ENCODE measurements at places on chromosomes 5 and 9. TPM values are rescaled to one million over a fixed set of nuclear protein-coding genes. Genes with fewer than 3 reads are reported as not detected.

HEMGN gene
- 3.4 TPM for total RNA-seq

DNA sequence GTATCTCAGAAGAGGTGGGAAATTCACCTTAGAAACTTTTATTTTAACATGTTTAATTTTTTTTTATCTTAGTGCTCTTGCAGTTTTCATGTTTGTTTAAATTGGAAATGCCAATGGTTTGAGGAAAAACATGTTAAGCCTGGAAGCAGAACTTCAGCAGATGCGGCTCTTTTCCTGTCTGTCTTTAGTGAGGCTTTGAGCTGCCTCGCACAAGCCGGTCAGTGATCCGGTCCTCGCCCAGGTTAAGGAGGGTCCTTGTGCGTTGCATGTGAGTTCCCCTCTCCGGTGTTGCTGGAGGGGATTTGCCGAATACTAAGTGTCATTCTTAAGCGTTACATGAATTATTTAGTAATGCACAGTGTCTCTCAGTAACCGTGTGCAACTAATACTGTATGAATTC is 9.4 kb upstream of the PLEKHG4B start:
- H3K36me3 ChIP-seq: no peaks in the 10 kb centered on the region
- DNase-seq: no peak
- H3K27me3 ChIP-seq: no peaks in the 10 kb centered on the region
- H3K27ac ChIP-seq: no peak overlapping the region

GRCh38 chr9:98892288-98892687 is 51.4 kb upstream of the COL15A1 start:
- DNase-seq: no peak
- no peak overlapping the region for H3K4me3 ChIP-seq
- H3K4me1 ChIP-seq: no peaks in the 10 kb centered on the region
- H3K36me3 ChIP-seq: no peaks in the 10 kb centered on the region

GRCh38 chr5:30450153-30450552 is 743.3 kb upstream of the CDH6 start:
- H3K27me3 ChIP-seq: no peaks in the 10 kb centered on the region
- no peaks in the 10 kb centered on the region for H3K4me1 ChIP-seq

IQGAP2 gene
- total RNA-seq: 74.0 TPM

DNA sequence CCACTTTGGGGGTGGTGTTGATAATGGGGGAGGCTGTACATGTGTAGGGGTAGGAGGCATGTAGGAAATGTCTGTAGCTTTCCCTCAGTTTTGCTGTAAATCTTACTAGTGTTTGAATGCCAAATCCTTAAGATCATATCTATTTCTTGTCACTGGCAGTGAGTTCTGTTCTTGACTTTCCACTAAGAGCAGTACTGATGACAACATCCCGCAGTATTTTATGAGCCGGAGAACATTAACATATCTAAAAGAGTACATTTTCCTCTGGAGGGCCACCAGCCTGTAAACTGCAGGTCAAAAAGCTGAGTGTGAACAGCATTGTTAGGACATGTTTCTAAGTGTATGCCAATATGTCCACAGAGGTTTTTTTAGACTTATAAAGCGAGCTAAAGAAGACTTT is 2.5 kb upstream of the HSPB3 start:
- no peaks in the 10 kb centered on the region for H3K36me3 ChIP-seq
- DNase-seq: no peak
- H3K27me3 ChIP-seq: peaks cover 7% of the 10 kb centered on the region

GRCh38 chr9:131841765-131842318 is 102.0 kb upstream of the RAPGEF1 start:
- no peak overlapping the region for H3K4me3 ChIP-seq
- peaks cover 53% of the 10 kb centered on the region for H3K27me3 ChIP-seq
- no peaks in the 10 kb centered on the region for H3K4me1 ChIP-seq
- H3K36me3 ChIP-seq: no peaks in the 10 kb centered on the region
- no peak overlapping the region for H3K27ac ChIP-seq
- DNase-seq: no peak

DNA sequence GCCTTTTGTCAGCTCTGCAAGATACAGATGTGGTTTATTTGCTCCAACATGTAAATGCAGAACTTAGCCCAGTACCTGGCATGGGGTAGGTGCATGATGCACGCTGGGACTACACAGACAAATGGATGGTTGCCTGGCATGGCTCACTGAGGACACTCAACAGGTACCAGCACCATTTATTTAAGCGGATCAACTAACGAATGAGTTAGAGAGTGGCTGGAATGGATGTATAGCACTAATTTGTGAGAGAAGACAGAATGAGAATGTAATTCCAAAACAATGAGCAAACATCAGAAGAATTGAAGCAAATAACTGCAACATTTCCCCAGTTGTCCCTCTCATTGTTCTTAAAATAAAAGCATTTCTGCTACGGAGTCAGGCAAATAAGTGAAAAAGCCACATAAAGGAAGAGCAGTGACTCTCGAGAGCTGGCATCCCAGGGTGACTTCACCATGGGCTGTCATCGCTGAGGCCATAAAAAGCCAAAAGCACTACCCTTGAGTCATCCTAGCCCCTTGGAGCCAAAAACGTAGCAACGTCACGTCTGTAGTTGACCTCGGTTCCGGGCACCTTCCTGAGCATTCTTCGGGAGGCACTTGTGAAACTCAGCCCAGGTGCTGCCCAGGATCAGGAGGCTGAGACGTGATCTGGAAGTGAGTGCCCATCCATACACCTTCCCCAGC is 290.3 kb downstream of the NSG2 start:
- no peak overlapping the region for H3K4me3 ChIP-seq
- H3K36me3 ChIP-seq: no peaks in the 10 kb centered on the region
- H3K27ac ChIP-seq: no peak overlapping the region
- DNase-seq: no peak
- no peaks in the 10 kb centered on the region for H3K4me1 ChIP-seq

- DNase-seq: no peak
- H3K4me3 ChIP-seq: no peak overlapping the region
- no peak overlapping the region for H3K27ac ChIP-seq
- no peaks in the 10 kb centered on the region for H3K36me3 ChIP-seq
- H3K27me3 ChIP-seq: no peaks in the 10 kb centered on the region
These were observed 557.7 kb upstream of the KLF4 start for GRCh38 chr9:108047264-108047663.

DNA sequence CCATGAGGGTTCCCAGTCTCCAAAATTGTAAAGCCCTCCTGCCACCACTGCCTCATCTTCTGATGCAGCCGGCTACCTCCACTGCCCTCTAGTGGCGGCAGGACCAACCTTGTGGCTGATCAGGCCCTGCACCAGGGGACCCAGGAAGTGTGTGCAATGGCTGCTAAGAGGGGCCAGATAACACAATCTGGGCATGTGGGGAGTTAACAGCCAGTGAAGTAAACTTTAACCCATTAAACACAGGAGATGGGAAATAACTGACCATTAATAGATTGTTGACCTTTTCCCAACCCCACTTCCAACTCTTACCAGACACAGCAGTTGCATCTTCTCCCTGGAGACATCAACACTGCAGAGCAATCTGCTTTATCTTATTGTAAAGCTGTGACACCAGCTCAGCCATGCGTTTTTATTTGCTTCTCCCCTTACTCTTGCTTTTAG is 63.3 kb downstream of the FREM1 start:
- DNase-seq: peak; percentile 13
- H3K27me3 ChIP-seq: peaks cover 16% of the 10 kb centered on the region
- H3K4me1 ChIP-seq: no peaks in the 10 kb centered on the region
- H3K36me3 ChIP-seq: no peaks in the 10 kb centered on the region
- H3K27ac ChIP-seq: no peak overlapping the region
- no peak overlapping the region for H3K4me3 ChIP-seq

GRCh38 chr5:149605998-149606724 is 24.9 kb downstream of the ARHGEF37 start:
- H3K4me1 ChIP-seq: peaks cover 8% of the 10 kb centered on the region
- H3K27me3 ChIP-seq: no peaks in the 10 kb centered on the region

RNF183 gene
- total RNA-seq: 0.23 TPM

MEF2C gene
- 8.9 TPM for total RNA-seq

DNA sequence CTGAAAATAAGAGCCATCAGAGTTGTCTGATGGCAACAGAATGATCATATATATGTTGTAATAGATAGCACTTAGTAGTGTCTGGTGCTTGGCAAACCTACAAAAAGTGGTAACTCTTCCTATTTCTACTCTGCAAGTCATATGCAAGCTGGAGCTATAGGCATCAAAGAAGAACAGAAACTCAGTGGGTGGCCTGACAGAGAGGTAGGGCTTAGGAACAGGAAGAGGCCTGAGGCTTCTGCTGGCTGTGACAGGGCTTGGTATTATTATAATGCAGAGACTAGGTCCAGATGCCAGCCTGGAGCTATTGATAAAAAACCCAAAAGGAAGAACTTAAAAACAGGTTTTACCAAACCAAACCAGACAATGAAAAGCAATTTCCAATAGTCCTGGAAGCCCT is 4.4 kb upstream of the DIAPH1 start:
- peaks cover 15% of the 10 kb centered on the region for H3K4me1 ChIP-seq
- H3K36me3 ChIP-seq: peaks cover 19% of the 10 kb centered on the region
- H3K27ac ChIP-seq: peak overlapping the region; percentile 69
- DNase-seq: no peak
- no peaks in the 10 kb centered on the region for H3K27me3 ChIP-seq

CCNJL gene
- total RNA-seq: not detected

GRCh38 chr5:109309326-109310063 is 100.3 kb downstream of the PJA2 start:
- no peak overlapping the region for H3K27ac ChIP-seq
- no peak for DNase-seq
- no peaks in the 10 kb centered on the region for H3K4me1 ChIP-seq
- H3K36me3 ChIP-seq: peaks cover 2% of the 10 kb centered on the region
- H3K27me3 ChIP-seq: peaks cover 4% of the 10 kb centered on the region
- H3K4me3 ChIP-seq: no peak overlapping the region

DNA sequence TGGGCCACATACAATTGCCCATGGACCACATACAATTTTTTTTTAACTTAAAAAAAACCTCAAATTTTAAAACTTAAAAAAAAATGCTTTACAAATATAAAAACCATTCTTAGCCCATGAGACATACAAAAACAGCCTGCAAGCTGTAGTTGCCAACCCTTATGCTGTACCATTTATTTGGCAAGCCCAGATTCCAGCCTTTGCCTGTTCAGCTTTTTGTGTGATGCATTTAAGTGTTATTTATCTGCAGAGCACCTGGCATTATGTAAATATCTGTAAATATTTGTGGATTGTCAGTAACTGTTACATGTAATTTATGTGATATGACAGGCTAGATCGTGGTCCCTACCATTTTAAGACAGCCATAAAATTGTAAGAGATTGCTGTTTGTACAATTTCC is 32.6 kb downstream of the HEXB start:
- H3K4me1 ChIP-seq: no peaks in the 10 kb centered on the region
- H3K4me3 ChIP-seq: no peak overlapping the region
- no peak for DNase-seq
- no peak overlapping the region for H3K27ac ChIP-seq
- H3K27me3 ChIP-seq: no peaks in the 10 kb centered on the region

- peak overlapping the region; percentile 48 for H3K27ac ChIP-seq
- no peak for DNase-seq
- peaks cover 23% of the 10 kb centered on the region for H3K36me3 ChIP-seq
- H3K4me1 ChIP-seq: no peaks in the 10 kb centered on the region
- no peak overlapping the region for H3K4me3 ChIP-seq
These were observed 18.3 kb downstream of the PSAT1 start for GRCh38 chr9:78314953-78315870.

Data from naive thymus-derived CD8-positive, alpha-beta T cell (primary cell).